Stimulated activated CD8-positive, alpha-beta memory T cell treated with anti-CD3 and anti-CD28 coated beads, Interleukin-12 subunit alpha, Interleukin-12 subunit beta, amount 100 ng/mL, for 4 hours (primary cell): ENCODE measurements at places on chromosomes 6 and 20.

GRCh38 chr6:156720691-156721685 is 56.2 kb upstream of the ARID1B start:
- no peak for DNase-seq

DNA sequence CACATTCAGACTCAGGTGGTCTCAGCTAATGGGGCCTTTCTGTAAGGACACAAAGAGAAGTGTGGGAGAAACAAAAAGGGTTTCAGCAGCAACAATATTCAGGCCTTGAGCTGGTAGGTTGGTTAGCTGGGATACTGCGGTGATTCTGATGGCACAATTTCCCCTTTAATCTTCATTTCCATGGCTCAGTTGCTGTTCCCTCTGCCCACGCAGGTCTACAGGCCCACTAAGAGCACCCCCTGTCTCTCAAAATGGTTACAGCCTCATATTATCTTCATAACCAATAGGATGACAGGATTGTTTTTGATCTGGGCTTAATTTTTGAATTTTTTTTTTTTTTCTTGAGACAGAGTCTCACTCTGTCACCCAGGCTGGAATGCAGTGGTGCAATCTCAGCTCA is 48.9 kb downstream of the MYB start:
- no peak for DNase-seq

DNA sequence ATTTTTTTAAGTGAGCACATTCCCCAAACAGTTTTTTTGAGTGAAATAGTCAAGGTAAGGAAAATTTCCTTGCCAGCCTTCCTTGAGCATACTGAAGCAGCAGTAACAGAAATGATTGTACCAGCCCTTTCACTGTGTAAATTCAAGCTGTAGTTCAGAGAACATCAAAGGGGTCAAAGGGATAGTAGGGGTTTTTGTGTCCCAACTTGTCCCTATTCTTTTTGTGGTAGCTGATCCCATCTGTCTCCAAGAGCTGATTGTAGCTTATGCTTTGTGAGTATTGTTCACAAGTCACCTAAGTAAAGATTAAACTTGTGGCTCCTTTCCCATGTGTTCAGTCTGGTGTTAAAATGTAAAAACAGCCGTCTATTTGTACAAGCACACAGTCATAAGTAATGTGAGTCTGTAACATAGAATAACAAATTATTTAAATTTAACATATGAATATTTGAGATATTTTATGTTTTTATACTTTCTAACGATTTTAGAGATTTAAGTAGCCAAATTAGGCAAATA is 185.0 kb downstream of the CENPW start:
- DNase-seq: no peak

- no peak for DNase-seq
Observed at GRCh38 chr20:43187476-43188233, 2.1 kb downstream of the PTPRT start.

GRCh38 chr6:69816026-69816425 is 19.2 kb upstream of the LMBRD1 start:
- no peak for DNase-seq

DNA sequence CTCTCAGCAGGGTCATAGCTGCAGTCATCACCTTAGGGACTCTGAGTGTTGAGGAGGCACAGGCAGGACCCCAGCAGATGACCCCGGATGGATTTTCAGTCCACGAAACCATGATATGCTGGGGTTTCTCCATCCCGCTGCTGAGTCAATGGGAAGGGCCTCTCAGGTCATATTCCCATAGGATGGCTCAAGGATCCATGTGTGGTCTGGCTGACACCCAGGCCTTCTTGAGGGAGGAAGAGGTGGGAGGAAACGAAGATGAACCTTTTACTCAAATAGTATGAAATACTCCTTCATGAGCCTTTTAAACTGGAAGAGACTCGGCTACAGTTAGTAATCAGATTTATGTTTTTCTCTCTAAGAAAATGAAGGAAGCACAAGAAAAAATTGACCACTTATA is 10.3 kb upstream of the RALY start:
- no peak for DNase-seq

DNA sequence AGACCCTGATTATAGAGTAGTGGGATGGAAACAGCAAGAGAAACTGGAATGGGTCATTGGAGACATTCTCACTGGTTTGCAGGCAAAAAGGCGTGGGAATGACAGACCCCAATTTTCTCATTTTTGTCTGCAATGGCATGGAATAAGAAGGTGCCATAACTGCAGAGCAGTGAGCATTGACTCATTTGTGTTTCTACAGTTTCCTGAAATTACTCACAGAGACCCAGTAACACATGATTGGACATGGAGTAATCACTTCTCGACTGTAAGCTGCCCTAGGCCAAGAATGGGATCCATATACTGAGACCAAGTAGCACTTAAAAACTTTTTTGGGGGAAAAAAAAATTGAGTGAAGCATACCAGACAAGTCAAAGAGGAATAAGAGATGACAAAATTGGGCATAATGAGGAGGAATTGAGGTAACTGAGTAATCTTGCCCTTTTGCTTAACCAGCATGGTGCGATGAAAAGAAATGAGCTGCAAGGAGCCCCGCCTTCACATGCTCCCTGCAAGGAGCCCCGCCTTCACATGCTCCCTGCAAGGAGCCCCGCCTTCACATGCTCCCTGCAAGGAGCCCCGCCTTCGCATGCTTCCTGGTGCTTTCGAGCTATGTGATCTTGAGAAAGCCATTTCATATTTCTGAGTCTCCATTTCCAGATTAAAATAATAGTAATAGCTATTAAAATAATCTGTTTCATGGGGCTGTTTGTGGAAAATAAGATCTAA is 44.1 kb downstream of the NHSL1 start:
- DNase-seq: no peak
